ENCODE measurements at places on chromosomes 2 and 18. TPM values are rescaled to one million over a fixed set of nuclear protein-coding genes. Genes with fewer than 3 reads are reported as not detected.

HOXD1 gene
- total RNA-seq, result not detected

TMEM247 gene
- total RNA-seq, result not detected

IL1R1 gene
- total RNA-seq, result 1.4 TPM

MSTN gene
- total RNA-seq, result not detected

CMPK2 gene
- 8.1 TPM for total RNA-seq

CNRIP1 gene
- 0.53 TPM for total RNA-seq

RAB6C gene
- total RNA-seq, result not detected

FEV gene
- not detected for total RNA-seq

GALNT5 gene
- 0.10 TPM for total RNA-seq

ELP2 gene
- 109 TPM for total RNA-seq

CACNB4 gene
- total RNA-seq, result 0.16 TPM

RSAD2 gene
- 3.2 TPM for total RNA-seq

DUSP28 gene
- total RNA-seq, result 11.0 TPM

CGREF1 gene
- total RNA-seq, result 1.1 TPM

ATP8B1 gene
- not detected for total RNA-seq

GLI2 gene
- total RNA-seq, result not detected

ERFE gene
- not detected for total RNA-seq

GRCh38 chr2:239065962-239066361, 218.1 kb downstream of the TWIST2 start:
- DNase-seq, result no peak

- DNase-seq, result no peak
These were observed 198.7 kb downstream of the BCL11A start for GRCh38 chr2:60354713-60355112.

GRCh38 chr2:208366215-208367127, 40.1 kb upstream of the PTH2R start:
- no peak for DNase-seq

- DNase-seq, result peak; percentile 42
These were observed 19.5 kb downstream of the WIPF1 start for GRCh38 chr2:174577967-174578589.

DNA sequence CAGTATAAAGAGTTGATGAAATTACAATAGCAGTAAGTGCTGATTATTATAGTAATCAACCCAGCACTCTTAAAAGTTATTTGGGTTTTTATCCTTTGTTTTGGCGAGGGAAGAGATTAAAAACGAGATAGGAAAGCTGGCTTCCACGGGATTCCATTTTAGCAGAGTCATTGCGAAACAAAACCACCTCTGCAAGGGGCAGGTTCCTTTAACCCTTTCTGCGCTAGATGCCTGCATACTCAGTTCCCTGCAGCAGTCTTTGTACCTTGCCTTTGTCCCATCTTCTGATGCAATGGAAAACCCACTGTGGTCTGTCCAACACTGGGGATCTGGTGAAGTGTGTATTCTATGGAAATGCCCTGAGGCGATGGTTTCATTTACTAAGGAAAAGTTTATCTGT, 2.7 kb downstream of the YPEL5 start:
- no peak for DNase-seq

- no peak for DNase-seq
These were observed 129.3 kb downstream of the EXOC6B start for GRCh38 chr2:72696559-72696958.

- no peak for DNase-seq
These were observed 61.6 kb downstream of the MYT1L start for GRCh38 chr2:2269426-2269825.

- no peak for DNase-seq
These were observed 42.5 kb downstream of the MYO7B start for GRCh38 chr2:127577973-127578372.

DNA sequence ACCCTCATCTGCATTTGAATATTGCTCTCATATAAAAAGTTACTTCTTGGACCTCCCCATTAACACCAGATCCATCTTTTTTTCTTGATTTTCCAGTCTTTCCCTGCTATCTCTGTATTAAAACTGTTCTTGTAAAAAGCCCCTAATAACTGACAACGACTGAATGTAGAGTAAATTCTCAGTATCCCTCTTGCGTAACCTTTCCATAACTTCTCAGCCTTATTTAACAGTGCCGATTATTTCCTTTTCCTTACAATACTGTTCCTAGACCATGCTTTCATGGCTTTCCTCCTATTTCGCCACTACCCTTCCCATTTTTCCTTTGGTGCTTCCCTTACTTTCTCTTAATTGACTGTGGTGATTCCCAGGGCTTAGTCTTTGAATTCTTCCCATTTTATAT, 348.9 kb upstream of the DSEL start:
- DNase-seq, result no peak

DNA sequence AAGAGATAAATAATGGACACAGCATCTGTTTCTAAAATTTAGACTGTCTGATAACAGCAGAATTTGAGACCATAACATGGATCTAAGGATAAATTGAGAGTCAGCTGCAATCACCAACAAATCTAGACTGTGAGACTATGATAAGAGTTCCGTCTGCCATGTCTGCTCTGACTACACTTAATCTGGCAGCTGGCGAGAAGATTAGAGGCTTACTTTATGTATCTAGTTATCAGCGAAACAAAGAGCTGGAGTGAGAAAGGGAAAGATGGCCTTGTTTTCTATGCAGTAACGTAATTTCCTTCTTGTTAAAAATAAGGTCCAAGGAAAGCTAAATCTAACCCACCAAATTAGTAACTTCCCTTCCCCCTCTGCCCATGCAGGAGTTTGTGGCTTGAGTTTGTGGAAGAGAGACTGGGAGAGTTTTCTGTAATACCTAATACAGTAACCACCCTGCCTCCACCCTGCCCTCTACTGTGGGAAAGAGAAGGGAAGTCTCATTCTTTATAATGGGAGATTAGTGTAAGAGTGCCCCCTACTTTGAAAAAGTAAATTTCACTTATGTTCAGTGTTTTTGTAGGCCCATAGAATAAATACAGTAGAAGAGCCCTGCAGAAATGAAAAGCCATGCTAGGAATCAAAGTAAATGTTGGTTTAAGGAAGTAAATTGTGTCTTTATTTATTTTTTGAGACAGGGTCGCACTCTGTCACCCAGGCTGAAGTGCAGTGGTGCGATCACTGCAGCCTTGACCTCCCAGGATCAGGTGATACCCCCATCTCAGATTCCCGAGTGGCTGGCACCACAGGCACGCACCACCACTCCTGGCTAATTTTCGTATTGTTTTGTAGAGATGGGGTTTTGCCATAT, 27.5 kb downstream of the EML4 start:
- DNase-seq, result peak; percentile 26

- no peak for DNase-seq
These were observed 15.2 kb downstream of the ACVR2A start for GRCh38 chr2:147860009-147860408.

- DNase-seq, result no peak
These were observed 77.9 kb upstream of the GLS start for GRCh38 chr2:190802626-190803209.

GRCh38 chr2:60794271-60794863, 38.3 kb downstream of the PAPOLG start:
- DNase-seq, result no peak

- no peak for DNase-seq
These were observed at the start of gene ST6GAL2 for GRCh38 chr2:106885971-106886915. ST6GAL2 (minus strand) TSS chr2:106886167; CDS start chr2:106843977, 42,190 bp downstream.

DNA sequence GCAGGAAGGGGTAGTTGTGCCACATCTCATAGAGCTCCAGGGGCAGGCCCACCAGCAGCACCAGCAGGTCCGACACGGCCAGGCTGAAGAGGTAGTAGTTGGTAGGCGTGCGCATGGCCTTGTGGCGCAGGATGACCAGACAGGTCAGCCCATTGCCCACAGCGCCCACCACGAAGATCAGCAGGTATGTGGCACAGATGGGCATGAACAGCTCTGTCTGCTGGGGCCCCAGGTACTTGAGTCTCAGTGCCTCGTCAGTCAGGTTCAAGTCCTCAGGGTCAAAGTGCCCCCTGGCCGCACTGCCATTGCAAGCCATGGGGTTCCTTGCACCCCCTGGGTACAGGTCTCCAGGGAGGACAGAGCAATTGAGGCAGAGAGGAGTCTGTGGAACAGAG, 1.6 kb downstream of the NMUR1 start:
- no peak for DNase-seq

GRCh38 chr2:63049211-63049969, 1.2 kb upstream of the OTX1 start:
- no peak for DNase-seq

- DNase-seq, result no peak
These were observed 2.2 kb downstream of the MYO3B start for GRCh38 chr2:170180031-170180566.

DNA sequence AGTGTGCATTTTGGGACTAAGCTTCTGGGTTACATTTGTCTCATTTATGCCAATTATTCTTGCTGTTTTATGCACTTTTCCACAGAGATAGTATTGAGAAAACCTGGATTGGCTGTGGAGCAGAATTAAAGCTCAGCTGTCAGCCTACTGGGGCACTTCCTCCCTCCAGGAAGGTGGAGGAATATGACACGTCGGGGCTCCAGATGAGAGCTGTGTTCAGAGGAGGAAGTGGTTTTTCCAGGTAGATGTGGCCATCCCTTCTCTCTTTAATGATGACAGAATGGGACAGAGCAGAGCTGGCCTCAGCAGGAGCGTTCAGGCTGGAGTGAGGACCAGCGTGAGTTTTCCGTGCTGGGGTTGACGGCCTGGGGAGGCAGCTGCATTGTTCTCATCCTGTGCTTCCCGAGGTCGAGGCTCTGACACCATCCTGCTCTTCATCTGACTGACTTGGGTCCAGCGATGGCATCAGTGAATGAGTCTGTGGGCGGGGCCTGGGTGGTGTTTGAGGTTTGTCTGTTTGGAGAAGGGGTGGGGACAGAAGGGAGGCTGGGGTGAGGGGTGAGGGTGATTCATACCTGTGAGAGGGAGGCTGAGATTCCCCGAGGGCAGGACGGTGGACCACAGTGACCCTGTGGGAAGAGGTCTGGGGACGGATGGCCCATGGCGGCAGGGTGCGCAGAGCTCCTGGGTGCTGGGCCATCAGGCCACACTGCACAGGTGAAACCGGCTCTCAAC, 207.0 kb downstream of the LDLRAD4 start:
- DNase-seq, result no peak

DNA sequence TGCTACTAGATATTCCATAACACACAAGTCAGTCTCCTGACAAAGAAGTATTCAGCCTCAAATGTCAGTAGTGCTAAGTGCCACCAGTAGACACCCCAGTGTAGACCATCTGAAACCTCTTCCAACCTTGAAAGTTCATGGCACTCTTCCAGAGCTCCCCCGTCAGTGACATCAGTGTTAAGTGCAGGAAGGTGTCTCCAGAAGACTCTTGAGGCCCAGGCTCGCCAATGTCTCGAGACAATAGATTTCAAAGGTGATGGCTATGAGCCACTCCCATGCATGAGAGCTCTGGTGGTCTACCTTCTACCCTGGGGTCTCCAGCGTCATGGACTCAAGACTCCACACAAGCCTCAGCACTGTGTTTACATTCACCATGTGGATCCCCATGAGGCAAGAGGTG, 183.8 kb downstream of the SMAD2 start:
- no peak for DNase-seq

GRCh38 chr18:11121443-11121849, 27.9 kb downstream of the PIEZO2 start:
- DNase-seq, result no peak

GRCh38 chr2:10830203-10830602, 17.6 kb upstream of the PDIA6 start:
- no peak for DNase-seq

DNA sequence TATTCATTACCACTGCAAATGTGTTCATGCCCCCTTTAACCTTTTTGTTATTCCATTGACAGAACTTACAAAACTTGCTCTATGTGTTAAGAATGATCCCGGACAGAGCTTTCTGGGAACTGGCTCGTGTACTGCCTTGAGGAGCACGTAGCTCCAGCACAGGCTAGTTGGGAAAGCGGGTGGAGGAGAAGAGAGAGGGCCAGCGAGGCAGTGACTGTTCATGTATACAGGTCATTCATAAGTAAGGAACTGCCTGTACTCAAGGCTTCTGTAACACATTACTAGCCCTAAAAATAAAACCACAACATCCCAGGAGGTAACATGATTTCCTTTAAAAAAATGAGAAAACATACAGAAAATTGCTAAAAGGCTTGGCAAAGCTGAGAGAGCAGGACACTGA, 109.0 kb downstream of the STK39 start:
- no peak for DNase-seq

GRCh38 chr2:38064801-38065501, 11.0 kb downstream of the CYP1B1 start:
- no peak for DNase-seq

GRCh38 chr2:219573166-219573565, 1.1 kb downstream of the INHA start:
- DNase-seq, result no peak

GRCh38 chr18:76463358-76463757, 31.7 kb downstream of the ZNF516 start:
- DNase-seq, result no peak

DNA sequence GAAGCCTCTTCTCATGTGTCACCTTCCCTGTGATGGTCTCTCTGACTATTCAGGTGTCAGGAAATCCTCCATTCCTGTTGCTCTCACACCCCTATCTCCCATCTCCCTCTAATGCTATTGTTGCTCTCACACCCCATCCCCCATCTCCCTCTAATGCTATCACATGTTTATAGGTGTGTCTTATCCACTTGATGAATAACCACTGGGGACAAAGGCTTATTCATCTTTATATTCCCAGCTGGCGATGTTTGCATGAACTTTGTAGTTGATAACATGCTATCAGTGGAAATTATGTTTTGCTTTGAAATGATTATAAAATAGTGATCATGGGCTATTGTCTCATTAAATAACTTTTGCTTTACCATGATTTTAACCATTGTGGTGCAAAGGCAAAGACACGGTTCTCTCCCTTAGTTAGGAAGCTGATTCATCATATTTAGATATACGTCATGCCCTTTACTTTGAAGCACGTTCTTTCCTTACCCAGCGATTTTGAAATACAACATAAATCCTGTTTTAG, 220.5 kb downstream of the PMAIP1 start:
- DNase-seq, result no peak

DNA sequence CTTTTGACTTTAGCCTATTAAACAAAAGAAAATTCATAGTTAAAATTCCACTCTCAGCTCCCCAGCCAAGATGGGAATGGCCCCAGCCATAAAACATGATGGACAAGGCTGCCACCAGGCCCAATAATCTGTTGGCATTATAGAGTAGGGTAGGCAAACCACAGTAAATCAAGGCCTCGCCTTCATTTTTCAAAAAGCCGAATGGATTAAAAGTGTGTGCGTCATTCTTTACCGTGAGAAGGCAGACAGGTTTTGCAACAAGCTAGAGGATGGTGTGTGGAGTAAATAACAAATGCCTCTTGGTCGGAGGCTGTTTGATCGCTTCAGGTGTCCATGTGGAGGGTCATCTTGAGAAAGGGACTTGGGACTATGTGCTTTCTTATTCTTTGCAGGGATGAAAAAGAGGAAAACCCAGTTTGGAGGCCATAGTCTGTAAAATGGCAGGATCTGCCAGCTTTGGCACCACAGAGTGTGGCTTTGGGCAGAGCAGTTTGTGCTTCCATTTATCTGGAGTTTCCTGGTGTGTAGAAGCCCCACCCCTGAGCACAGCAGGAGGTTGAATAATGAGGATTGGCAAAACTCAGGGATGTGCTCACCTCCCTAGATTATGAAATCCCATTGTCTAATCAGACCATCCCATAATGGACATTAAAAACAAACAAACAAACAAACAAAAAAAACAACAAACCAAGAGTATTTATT, 57.1 kb upstream of the ITGB6 start:
- no peak for DNase-seq

- DNase-seq, result no peak
These were observed 89.8 kb downstream of the LOXHD1 start for GRCh38 chr18:46567196-46567595.
